ENCODE measurements at places on chromosomes 6 and 20. TPM values are rescaled to one million over a fixed set of nuclear protein-coding genes. Genes with fewer than 3 reads are reported as not detected.

GRCh38 chr6:134920422-134920821 is 29.5 kb downstream of the ALDH8A1 start:
- H3K4me1 ChIP-seq = no peaks in the 10 kb centered on the region
- DNase-seq = no peak
- H3K27ac ChIP-seq = no peak overlapping the region
- H3K36me3 ChIP-seq = no peaks in the 10 kb centered on the region
- no peaks in the 10 kb centered on the region for H3K27me3 ChIP-seq
- no peak overlapping the region for H3K4me3 ChIP-seq

- no peak overlapping the region for H3K4me3 ChIP-seq
- DNase-seq = no peak
- H3K27me3 ChIP-seq = no peaks in the 10 kb centered on the region
- no peaks in the 10 kb centered on the region for H3K36me3 ChIP-seq
Observed at GRCh38 chr20:9218531-9218961, 149.7 kb downstream of the PLCB4 start.

GRCh38 chr6:21999012-21999528 is 297.8 kb downstream of the PRL start:
- no peaks in the 10 kb centered on the region for H3K27me3 ChIP-seq
- no peak overlapping the region for H3K27ac ChIP-seq
- H3K36me3 ChIP-seq = no peaks in the 10 kb centered on the region
- no peak for DNase-seq
- peaks cover 26% of the 10 kb centered on the region for H3K4me1 ChIP-seq

DNA sequence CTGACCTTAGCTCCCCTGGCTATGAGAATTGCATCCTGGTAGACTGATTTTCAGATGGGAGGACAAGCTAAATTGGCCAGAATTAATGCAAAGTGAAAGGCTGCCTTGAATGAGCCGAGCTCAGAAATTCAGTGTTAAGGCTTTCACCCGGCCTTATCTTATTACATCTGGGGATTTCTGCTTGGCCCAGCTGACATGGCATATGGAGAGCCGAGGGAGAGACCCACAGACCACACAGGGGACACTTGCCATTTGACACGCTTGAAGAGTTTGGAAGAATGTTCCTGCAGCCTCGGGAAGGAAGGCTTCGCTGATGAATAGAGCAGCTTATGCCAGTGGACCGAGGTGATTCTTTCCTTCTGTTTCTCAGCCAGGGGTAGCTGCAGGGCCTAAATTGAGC is 9.0 kb downstream of the MOCS3 start:
- DNase-seq = no peak
- H3K27ac ChIP-seq = no peak overlapping the region
- no peaks in the 10 kb centered on the region for H3K36me3 ChIP-seq
- H3K27me3 ChIP-seq = no peaks in the 10 kb centered on the region

DNA sequence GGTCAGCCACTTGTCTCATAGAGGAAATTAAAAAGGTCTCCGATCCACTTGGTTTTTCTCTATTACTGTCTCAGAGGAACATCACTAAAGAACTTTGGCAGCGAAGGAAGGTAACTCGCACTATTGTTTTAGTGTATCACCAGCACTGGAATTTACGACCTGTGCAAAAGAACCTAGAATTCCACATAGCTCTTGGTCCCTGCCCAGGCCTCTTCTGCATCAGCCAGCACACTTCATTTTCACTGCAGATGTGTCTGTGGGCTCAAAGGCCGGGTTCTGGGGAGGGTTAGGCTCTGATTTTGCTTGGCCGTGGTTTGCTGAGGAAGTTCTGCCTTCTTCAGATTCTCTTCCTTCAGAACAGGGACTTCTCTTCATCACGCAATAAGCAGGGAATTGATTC is 102.8 kb upstream of the TMEM181 start:
- no peaks in the 10 kb centered on the region for H3K36me3 ChIP-seq
- no peaks in the 10 kb centered on the region for H3K27me3 ChIP-seq
- DNase-seq = no peak
- H3K27ac ChIP-seq = no peak overlapping the region

- no peak overlapping the region for H3K4me3 ChIP-seq
- DNase-seq = no peak
- no peak overlapping the region for H3K27ac ChIP-seq
- H3K4me1 ChIP-seq = no peaks in the 10 kb centered on the region
- H3K27me3 ChIP-seq = peaks cover 64% of the 10 kb centered on the region
Observed at GRCh38 chr6:27726619-27727023, 185.6 kb downstream of the OR2B2 start.

- no peaks in the 10 kb centered on the region for H3K27me3 ChIP-seq
- H3K36me3 ChIP-seq = no peaks in the 10 kb centered on the region
- DNase-seq = no peak
- H3K4me1 ChIP-seq = no peaks in the 10 kb centered on the region
Observed at GRCh38 chr6:130681028-130681427, 146.2 kb upstream of the SMLR1 start.

GRCh38 chr20:24006626-24007025 is 18.0 kb upstream of the GGTLC1 start:
- no peaks in the 10 kb centered on the region for H3K36me3 ChIP-seq
- H3K4me3 ChIP-seq = no peak overlapping the region
- H3K4me1 ChIP-seq = no peaks in the 10 kb centered on the region
- no peak for DNase-seq
- no peak overlapping the region for H3K27ac ChIP-seq

- no peaks in the 10 kb centered on the region for H3K27me3 ChIP-seq
- H3K4me3 ChIP-seq = no peak overlapping the region
- no peak for DNase-seq
- no peaks in the 10 kb centered on the region for H3K4me1 ChIP-seq
Observed at GRCh38 chr6:97947841-97948240, 664.8 kb upstream of the MMS22L start.

DNA sequence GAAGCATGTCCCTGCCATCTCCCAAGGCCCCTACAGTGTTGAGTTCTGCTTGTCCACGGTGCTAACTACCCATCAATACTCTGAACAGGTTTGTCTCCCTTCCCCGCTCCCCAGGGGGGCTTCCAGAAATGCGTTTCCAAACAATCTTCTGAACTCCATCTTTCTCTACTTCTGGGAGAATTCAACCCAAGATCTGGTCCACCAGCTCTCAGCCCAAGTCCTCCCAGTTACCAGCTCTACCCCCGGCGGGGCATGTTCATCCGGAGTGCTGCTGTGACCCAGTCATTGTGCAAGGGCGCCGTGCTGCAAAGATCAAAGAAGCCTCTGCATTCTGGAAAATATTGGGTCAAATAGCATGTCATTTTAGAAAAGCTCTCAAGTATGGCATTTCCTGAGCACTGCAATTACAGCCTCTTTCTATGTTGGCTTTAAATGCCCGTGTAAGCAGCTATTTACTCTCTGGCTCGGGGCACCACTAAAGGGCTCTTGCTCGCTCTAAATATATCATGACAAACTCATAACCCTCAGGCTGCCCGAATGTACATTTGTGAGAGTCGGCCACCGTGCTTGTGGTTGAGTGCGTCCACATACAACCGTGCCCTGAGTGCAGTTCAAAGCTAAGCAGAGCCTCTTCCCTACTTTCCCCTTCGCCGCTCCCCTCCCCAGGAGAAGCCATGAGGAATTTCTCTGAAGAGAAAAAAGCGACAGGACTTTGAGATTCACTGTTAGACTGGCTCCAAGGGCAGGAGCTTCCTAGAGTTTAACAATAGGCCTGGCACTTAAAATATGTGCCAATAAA is 71.6 kb downstream of the BANF2 start:
- no peaks in the 10 kb centered on the region for H3K4me1 ChIP-seq
- H3K36me3 ChIP-seq = no peaks in the 10 kb centered on the region
- H3K4me3 ChIP-seq = no peak overlapping the region
- no peak overlapping the region for H3K27ac ChIP-seq
- H3K27me3 ChIP-seq = no peaks in the 10 kb centered on the region
- no peak for DNase-seq

- no peaks in the 10 kb centered on the region for H3K4me1 ChIP-seq
- H3K4me3 ChIP-seq = no peak overlapping the region
- H3K27me3 ChIP-seq = no peaks in the 10 kb centered on the region
- H3K36me3 ChIP-seq = no peaks in the 10 kb centered on the region
- H3K27ac ChIP-seq = no peak overlapping the region
Observed at GRCh38 chr6:20605061-20605460, 70.8 kb downstream of the CDKAL1 start.

DNA sequence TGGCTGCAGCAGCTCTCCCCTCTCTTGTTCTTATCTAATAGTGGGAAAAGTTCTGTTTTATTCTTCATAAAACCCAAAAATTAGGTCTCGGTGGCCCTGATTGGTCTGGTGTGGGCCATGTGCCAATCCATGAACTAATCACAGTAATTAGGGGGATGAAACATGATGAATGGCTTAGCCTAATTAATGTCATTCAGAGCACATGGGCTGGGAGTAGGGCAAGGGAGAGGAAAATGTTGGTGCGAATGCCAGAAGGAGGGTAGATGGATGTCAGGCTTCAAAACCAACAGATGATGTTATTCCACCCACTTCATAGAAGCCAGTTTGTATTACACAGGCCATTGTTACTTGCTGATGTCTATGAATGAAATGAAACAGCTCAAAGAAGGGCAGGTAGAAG is 46.5 kb downstream of the PLEKHG1 start:
- H3K4me3 ChIP-seq = no peak overlapping the region
- no peaks in the 10 kb centered on the region for H3K36me3 ChIP-seq
- no peaks in the 10 kb centered on the region for H3K27me3 ChIP-seq

GRCh38 chr6:67792996-67793395 is 842.1 kb upstream of the ADGRB3 start:
- no peaks in the 10 kb centered on the region for H3K4me1 ChIP-seq
- no peaks in the 10 kb centered on the region for H3K27me3 ChIP-seq
- H3K27ac ChIP-seq = no peak overlapping the region
- no peak overlapping the region for H3K4me3 ChIP-seq

DNA sequence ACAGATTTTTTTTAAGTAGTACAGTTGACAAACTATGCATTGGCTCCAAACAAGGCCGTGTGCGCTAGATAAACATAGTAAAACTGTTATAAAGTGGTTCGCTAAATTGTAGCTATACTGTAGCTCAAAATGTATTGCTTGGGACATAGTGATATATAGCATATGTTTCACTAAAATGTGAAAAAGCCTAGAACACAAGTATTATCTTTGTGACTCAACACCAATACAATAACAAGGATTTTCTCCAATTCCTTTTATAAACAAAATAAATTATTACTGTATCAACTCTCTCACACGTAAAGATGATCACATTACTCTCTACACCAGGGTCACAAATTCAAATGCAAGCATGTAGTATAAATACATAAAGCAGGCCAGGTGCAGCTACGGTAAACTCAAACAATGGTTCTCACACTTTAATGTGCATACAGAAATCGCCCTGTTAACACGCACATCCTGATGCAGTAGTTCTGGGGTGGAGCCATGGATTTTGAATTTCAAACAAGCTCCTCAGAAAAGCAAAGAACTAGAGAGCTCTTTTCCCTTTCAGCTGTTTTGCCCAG is 214.6 kb downstream of the GMDS start:
- no peak for DNase-seq
- no peaks in the 10 kb centered on the region for H3K36me3 ChIP-seq
- H3K4me1 ChIP-seq = no peaks in the 10 kb centered on the region
- H3K27me3 ChIP-seq = no peaks in the 10 kb centered on the region

DNA sequence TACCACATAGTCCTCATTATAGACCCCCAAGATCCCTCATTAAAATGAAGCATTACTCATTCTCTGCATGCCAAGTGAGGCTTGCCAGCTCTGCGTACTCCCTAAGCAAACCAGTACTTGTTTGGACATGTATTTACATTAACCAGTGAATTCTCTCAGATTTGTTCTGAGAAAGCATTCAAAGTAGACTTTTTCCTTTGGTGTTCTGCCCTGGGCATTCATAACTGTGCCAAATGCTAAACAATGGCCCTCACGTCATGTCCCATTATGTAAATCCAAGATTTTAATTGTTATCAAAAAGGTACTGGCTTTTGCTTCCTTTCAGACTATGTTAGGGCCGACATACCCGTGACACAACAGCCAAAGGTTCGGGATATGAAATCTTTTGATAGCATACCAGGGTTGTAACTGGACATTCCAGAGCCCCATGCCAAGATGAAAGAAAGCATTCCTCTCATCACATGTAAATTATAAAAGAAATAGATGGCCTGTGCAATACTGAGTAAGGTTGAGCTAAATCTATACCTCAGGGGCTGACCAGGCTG is 164.2 kb downstream of the ADAT2 start:
- no peaks in the 10 kb centered on the region for H3K27me3 ChIP-seq
- H3K4me3 ChIP-seq = no peak overlapping the region
- H3K27ac ChIP-seq = no peak overlapping the region
- H3K36me3 ChIP-seq = no peaks in the 10 kb centered on the region

DNA sequence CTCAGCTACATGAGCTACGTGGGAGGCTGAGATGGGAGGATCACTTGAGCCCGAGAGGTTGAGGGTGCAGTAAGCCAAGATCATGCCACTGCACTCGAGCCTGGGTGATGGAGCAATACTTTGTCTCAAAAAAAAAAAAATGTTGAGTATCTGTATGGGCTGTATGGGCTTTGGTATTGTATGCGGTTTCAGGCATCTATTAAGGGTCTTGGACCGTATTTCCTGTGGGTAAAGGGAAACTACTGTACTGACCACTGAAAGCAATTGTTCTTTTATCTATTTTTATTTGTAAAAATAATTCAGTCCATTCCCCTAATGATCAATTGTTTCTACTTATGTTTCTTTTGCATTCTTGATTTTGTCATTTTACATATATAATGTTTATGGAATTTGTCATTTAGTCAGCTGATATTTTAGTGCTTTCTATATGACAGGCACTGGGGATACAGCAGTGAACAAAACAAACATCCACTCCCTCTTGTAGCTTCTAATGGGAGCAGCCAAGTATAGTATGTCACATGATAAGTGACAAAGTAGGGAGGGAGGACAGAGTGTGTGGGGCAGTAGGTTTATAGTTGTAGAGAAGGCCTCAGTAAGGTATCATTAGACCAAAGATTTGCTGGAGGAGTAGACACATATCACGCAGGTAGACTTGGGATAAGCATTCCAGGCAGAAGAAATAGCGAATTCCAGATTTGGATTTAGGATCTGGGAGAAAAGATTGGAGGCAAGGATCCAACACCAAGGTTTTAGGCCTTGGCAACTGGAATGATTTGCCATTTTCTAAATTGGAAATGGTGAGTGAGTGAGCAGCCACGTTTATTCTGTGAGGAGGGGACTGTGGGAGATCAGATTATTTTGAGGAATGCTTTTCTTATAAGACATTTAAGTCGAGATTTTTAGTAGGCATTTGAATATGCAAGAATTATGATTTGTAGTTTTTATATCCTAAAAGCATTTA is 6.0 kb downstream of the PCMT1 start:
- no peaks in the 10 kb centered on the region for H3K36me3 ChIP-seq
- H3K27me3 ChIP-seq = no peaks in the 10 kb centered on the region
- H3K27ac ChIP-seq = no peak overlapping the region
- peaks cover 20% of the 10 kb centered on the region for H3K4me1 ChIP-seq
- H3K4me3 ChIP-seq = no peak overlapping the region

DNA sequence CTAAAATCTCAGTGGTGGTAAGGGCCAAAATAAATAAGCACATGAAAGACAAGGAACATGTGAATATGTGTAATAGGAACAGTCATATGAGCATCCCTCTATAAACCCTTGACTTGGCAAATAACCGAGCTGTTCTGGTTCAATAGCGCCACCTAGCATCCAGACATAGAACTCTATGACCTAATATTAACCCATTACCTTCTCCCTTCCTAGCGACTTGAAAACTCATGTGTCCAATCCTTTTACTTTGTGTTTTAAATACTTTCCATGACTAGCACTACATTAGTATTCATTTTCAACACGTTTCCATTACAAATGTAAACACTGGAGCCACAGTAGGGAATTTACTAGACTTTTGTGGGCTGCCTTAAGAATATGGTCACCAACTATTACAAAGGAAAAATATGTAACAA is 279.7 kb downstream of the UST start:
- H3K4me3 ChIP-seq = no peak overlapping the region
- H3K36me3 ChIP-seq = no peaks in the 10 kb centered on the region
- no peak overlapping the region for H3K27ac ChIP-seq

Gene FLRT3
- total RNA-seq = 0.37 TPM

Gene PLEKHG1
- 63.6 TPM for total RNA-seq

Gene OR2H1
- total RNA-seq = not detected

Measured in transverse colon (tissue), 4 donors.